ENCODE measurements at places on chromosomes 11 and 22. TPM values are rescaled to one million over a fixed set of nuclear protein-coding genes. Genes with fewer than 3 reads are reported as not detected.

SLC43A3 gene
- 86.9 TPM for total RNA-seq

SUSD2 gene
- total RNA-seq, result 2.7 TPM

DNA sequence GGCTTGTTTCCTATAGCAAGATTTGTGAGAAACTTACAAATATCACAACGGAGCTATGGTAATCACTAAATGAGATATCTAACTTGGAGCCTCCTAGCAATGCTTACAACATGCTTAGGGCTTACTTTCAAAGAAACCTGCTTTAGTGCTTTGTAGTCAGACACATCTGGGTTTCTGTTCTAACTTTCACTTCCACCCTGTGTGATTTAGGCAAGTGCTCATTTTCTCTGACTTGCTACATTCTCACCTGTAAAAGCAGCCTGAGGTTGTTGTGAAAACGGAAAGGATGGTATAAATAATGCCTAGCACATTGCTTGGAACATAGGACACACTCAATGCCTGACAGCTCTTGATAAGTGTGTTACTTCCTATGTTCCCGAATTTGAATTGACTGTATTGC lies 45.6 kb downstream of the LRRC4C start:
- H3K27ac ChIP-seq, result no peak overlapping the region
- H3K4me3 ChIP-seq, result no peak overlapping the region
- H3K4me1 ChIP-seq, result no peaks in the 10 kb centered on the region
- no peaks in the 10 kb centered on the region for H3K36me3 ChIP-seq
- no peaks in the 10 kb centered on the region for H3K27me3 ChIP-seq
- DNase-seq, result no peak

DNA sequence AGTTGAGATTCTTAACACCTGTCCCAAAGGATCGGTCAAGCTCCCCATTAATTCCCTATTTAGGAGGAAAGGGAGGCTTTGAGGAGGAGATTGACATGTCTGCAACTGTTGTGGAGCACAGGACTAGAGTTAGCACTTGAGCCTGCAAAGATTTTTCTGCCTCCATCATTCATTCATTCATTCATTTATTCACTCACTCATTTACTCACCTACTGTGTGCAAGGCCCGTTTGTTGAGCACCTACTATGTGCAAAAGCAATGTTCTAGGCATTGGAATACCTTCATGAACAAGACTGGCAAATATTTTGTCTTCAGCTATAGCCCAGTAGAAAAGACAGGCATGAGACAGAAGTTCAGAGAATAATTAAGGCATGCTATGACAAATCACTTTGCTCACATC lies 43.2 kb upstream of the CD82 start:
- no peak for DNase-seq
- peaks cover 13% of the 10 kb centered on the region for H3K27me3 ChIP-seq
- H3K4me3 ChIP-seq, result no peak overlapping the region
- no peak overlapping the region for H3K27ac ChIP-seq

DNA sequence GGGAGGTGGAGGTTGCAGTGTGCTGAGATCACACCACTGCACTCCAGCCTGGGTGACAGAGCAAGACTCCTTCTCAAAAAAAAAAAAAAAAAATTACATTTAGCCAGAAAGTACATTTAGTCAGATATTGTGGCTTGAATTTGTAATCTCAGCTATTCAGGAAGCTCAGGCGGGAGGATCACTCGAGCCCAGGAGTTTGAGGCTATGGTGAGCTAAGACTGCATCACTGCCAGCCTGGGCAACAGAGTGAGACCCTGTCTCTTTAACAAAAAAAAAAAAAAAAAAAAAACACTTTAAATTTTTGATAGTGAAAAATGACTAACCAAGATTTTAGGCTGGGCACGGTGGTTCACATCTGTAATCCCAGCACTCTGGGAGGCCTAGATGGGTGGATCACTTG lies 27.3 kb downstream of the MRTFA start:
- no peak for DNase-seq
- H3K4me1 ChIP-seq, result peaks cover 32% of the 10 kb centered on the region
- no peaks in the 10 kb centered on the region for H3K36me3 ChIP-seq
- H3K27ac ChIP-seq, result no peak overlapping the region
- no peaks in the 10 kb centered on the region for H3K27me3 ChIP-seq

- no peak overlapping the region for H3K4me3 ChIP-seq
- H3K27ac ChIP-seq, result peak overlapping the region; percentile 36
- no peak for DNase-seq
- no peaks in the 10 kb centered on the region for H3K27me3 ChIP-seq
These were observed 65.5 kb upstream of the ARFGAP3 start for GRCh38 chr22:42922374-42923191.

DNA sequence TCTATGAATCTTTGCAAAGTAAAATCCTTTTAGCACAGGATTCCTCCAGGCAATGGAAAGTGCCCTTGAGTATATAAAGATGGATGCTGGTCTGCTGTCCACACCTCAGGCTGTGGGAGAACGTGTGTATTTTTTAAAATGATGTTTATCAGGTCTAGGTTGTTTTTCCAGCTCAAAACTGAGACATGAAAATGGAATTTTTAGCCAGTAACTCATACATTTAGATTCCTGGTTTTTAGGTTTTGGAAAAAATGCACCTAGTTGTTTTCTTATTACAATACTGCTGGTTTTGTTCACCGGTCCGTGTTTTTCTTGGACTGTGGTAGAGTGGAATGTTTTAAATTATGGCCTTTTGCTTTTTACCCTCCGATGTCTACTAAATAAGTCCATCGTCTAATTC lies 554.7 kb downstream of the SOX6 start:
- no peaks in the 10 kb centered on the region for H3K36me3 ChIP-seq
- no peak for DNase-seq
- H3K27ac ChIP-seq, result no peak overlapping the region
- no peaks in the 10 kb centered on the region for H3K4me1 ChIP-seq
- H3K27me3 ChIP-seq, result no peaks in the 10 kb centered on the region
